ENCODE measurements at places on chromosomes 12 and 14.

GRCh38 chr14:78897443-78897842 is 727.3 kb downstream of the NRXN3 start:
- DNase-seq, result no peak

DNA sequence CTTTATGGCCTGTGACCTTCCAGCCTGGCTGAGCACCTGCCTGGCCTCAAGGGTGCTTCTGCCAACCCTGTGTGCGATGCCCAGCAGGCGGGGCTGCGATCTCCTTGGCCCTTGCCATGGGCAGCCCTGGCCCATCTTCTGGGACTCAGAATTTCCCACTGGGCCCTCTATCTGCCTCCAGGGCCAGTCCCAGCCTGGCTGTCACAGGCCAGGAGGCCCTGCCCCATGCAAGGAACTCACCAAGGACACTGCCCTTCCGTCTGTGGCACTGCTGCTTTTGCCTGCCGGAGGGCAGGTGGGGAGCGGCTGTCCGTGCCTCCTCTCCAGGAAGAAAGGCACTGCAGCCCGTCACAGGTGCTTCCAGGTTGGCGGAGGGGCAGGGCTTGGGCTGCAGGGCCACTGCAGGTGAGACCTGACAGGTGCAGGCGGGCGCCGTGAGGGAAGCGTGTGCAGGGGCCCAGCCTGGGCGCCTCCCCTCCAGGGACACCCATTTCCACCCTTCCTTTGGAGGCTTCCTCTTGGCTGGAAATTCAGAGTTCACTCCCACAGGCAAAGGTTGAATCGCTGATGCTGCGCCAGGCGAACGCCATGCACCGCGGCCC is 177.8 kb downstream of the KIF26A start:
- peak; percentile 31 for DNase-seq

DNA sequence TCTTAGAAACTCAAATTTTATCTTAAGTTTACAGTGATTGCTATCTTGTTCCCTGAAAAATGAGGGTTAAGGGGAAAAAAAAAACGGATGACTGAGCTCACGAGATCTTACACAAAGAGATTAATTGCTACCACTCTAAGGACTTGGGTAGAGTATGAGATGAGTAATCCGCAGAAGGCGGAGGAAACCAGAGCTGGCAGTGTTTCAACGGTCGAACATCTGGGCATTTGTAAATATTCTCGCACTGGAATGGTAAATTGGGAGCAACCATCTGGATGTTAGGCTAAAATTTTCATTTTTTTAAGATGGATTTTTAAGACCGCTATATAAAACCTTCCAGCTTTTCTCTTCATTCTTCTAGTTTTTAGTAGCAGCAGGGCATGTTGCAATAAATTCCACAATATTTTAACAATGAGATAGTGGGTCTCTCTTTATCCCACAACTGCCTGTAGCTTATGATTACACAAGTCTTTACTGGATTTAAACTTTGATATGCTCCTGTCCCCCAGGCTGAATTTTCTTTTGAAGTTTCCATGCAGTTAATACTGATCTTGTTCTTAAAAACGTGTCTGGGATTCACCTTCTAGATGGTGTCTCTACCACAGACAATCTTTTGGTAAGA is 1324.1 kb downstream of the AACS start:
- DNase-seq, result peak; percentile 59

GRCh38 chr12:65525491-65526141 is 247.1 kb downstream of the MSRB3 start:
- no peak for DNase-seq

- no peak for DNase-seq
Observed at GRCh38 chr14:91108941-91109611, 4.8 kb upstream of the DGLUCY start.

- peak; percentile 89 for DNase-seq
Observed at GRCh38 chr14:99266181-99267178, 5.5 kb downstream of the BCL11B start.

GRCh38 chr12:131759176-131759575 is 48.3 kb downstream of the SFSWAP start:
- no peak for DNase-seq

- no peak for DNase-seq
Observed at GRCh38 chr14:102629808-102630350, 37.4 kb downstream of the RCOR1 start.
